Osteoblast (primary cell): ENCODE measurements at places on chromosomes 1 and 21. TPM values are rescaled to one million over a fixed set of nuclear protein-coding genes. Genes with fewer than 3 reads are reported as not detected.

GRCh38 chr1:41953291-41953690 is 34.6 kb upstream of the HIVEP3 start:
- DNase-seq = no peak

DNA sequence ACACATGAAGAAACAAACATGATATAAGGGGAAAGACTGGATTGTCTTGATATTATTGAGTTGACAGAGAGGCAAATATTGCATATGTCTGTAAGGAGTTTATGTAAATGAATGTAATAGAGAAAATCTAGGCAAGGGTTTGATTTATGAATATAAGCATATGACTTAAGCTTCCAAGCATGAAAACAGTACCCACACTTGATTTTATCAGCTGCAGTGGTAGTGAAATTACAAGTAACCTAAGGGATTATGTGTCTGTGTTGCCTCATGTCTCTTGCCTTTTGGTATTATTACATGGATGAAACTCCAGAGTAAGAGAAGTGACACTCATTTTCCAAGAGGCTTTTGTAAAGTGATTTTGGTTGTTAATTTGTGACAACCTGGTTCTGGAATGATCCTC is 1678.9 kb downstream of the KCNT2 start:
- DNase-seq = no peak

GRCh38 chr1:167666416-167666815 is 36.4 kb downstream of the RCSD1 start:
- DNase-seq = peak; percentile 91

- no peak for DNase-seq
Observed at GRCh38 chr1:192575499-192576189, at the start of gene RGS1. RGS1 (plus strand) TSS chr1:192575773; CDS start chr1:192575793, 20 bp downstream.

DNA sequence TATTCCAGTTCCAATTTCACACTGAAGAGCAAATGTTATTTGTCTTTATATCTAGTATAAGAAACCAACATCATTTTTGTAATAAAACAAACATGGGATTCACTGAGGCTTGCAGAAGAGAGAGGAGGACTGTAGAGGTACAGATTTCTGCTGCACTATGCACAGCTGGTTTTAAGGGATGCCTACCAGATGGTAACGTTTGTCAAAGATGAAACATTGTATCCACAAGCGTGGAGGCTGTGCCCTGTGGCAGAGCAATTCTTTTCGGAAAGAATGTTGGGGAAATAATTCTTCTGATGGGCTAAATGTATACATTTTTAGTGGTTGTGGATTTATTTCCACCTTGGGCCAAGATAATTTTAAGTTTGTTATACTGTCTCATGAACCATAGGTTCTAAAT is 272.4 kb downstream of the DUSP10 start:
- no peak for DNase-seq

Gene TIE1
- not detected in 2 replicates for total RNA-seq
